ENCODE measurements at places on chromosomes 7 and 10.

GRCh38 chr7:121167971-121168370 is 160.8 kb upstream of the WNT16 start:
- DNase-seq = no peak

DNA sequence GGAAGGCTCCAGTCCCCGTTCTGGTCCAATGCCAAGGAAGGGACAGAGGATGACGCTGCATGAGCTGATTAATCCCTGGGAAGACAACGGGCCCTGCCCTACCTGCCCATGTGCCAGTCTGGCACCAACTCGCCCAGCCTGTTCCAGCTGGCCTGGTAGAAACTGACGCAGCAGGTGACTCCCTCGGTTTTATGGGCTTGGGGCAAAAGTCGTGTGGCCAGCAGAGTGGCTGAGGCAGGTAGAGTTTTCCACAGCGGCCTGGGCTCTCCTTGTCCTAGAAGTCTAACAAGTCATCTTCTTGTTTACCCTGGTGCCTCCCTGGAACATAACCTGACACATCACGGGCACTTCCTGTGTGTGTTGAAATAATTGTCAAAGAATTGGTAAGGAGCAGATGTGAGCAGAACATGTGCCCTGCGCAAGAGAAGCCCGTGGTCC is 20.4 kb upstream of the LMTK2 start:
- no peak for DNase-seq

GRCh38 chr7:20607216-20607615 is 8.3 kb upstream of the ABCB5 start:
- no peak for DNase-seq

GRCh38 chr7:140213684-140214074 is 36.9 kb upstream of the KDM7A start:
- DNase-seq = no peak

All from activated CD4-positive, alpha-beta T cell treated with anti-CD3 and anti-CD28 coated beads, Interleukin-2, amount 50 U/mL, for 48 hours (primary cell).